ENCODE measurements at places on chromosomes 6 and 20. TPM values are rescaled to one million over a fixed set of nuclear protein-coding genes. Genes with fewer than 3 reads are reported as not detected.

SLC25A27 gene
- 0.28 TPM for total RNA-seq

DNA sequence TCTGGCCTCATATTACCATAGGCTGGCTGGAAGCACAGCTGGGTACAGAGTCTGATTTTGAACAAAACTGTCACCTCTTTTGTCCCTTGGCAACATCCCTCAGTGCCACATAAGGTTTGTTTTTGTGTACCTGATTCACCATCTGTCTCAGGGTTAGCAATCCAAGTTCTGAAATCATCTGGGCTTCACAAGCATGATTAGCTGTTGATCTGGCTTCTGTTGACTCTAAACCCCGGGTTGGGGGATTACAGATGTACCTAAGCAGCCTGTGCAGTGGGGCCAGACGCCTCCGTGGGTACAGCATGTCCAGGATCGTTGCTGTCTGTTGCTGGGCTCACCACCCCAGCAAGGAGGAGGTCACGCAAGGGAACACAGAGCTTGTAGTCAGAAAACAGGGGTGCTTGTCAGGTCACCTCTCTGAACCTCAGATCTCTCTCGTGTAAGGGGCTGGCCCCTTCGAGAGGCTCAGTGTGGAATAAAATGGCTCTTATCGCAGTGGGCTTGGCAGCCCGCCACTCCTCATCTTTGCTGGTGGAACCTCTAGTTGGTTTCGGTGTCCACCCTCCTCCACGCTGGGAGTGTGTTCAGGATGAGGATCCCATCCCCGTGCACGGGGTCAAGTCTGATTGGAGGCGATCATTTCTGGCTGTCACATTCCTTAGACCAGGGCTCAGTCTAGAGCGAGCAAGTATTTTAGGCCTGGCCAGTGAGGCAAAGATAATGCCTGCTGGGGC is 39.2 kb upstream of the ZNF831 start:
- H3K4me3 ChIP-seq, result no peak overlapping the region
- 0 out of 2 replicates have a peak, but pooled peaks cover 2% of the 10 kb centered on the region for H3K27me3 ChIP-seq
- H3K36me3 ChIP-seq, result no peaks in the 10 kb centered on the region

RSPO3 gene
- total RNA-seq, result not detected

DNA sequence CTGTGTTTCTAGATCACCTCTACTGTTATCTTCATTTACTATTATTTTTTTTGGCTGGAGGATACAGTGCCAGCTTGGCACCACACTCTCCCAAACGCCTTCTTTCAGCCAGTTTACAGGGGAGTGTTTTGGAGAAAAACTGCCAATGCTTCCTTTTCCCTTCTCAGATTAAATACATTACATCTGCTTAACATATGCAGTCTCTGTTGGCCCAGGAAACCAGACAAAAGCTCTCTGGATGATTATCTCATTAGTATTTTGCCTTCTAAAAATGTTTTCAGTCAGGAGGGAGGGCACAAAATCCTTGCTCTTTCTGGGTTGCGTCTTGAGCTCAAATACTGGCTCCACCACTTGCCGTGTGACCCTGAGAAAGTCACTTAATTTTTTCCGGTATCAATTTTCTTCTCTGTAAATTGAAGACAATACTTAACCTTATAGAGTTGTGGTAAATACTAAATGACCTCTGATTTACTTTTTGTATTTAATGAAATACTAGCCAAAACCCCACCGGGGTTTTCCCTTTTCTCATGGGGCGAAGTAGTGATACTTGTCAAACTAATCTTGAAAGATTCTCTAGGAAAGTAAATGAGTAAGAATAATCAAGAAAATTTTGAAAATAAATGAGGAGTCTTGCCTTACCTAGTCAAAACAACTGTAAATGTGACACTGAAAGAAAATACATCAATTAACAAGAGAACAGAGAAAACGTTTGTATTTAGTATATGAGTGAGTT is 146.2 kb downstream of the MMS22L start:
- no peak for DNase-seq
- no peak overlapping the region for H3K4me3 ChIP-seq

GRCh38 chr6:130769861-130770260 is 57.3 kb upstream of the SMLR1 start:
- H3K36me3 ChIP-seq, result no peaks in the 10 kb centered on the region
- peaks cover 2% of the 10 kb centered on the region for H3K4me1 ChIP-seq
- H3K27me3 ChIP-seq, result peaks cover 6% of the 10 kb centered on the region
- DNase-seq, result no peak
